WTC11 (cell line): ENCODE measurements at places on chromosomes 5 and 9.

GRCh38 chr5:160486573-160486972 is 64.9 kb downstream of the PTTG1 start:
- no peak overlapping the region for H3K4me3 ChIP-seq
- peaks cover 46% of the 10 kb centered on the region for H3K4me1 ChIP-seq
- no peaks in the 10 kb centered on the region for H3K27me3 ChIP-seq

- peaks cover 13% of the 10 kb centered on the region for H3K4me1 ChIP-seq
- no peak overlapping the region for H3K4me3 ChIP-seq
- no peaks in the 10 kb centered on the region for H3K27me3 ChIP-seq
- H3K27ac ChIP-seq = no peak overlapping the region
- H3K36me3 ChIP-seq = no peaks in the 10 kb centered on the region
Observed at GRCh38 chr9:73531051-73531532, 379.4 kb downstream of the ANXA1 start.

- DNase-seq = no peak
Observed at GRCh38 chr5:154260224-154260927, 69.8 kb downstream of the GALNT10 start.

DNA sequence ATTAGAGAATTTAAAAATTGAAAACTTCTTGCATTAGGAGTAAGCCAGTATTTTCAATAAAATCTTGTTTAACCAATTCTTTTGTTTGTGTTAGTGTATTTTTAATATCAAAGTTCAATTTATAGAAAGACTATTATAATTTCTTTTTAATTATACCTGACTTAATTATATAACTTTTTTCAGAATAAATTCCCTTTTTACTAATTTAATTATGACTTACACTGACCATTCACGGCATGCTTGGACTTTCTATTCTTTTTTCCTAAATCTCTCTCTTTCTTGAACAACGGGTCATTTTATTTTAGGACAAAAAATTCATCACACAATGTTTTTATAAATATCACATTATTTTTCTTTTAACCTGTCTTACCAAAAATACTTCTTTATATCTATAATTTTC is 555.3 kb upstream of the PTGER4 start:
- peaks cover 80% of the 10 kb centered on the region for H3K36me3 ChIP-seq
- no peaks in the 10 kb centered on the region for H3K4me1 ChIP-seq
- H3K4me3 ChIP-seq = no peak overlapping the region
- DNase-seq = no peak
- no peak overlapping the region for H3K27ac ChIP-seq

DNA sequence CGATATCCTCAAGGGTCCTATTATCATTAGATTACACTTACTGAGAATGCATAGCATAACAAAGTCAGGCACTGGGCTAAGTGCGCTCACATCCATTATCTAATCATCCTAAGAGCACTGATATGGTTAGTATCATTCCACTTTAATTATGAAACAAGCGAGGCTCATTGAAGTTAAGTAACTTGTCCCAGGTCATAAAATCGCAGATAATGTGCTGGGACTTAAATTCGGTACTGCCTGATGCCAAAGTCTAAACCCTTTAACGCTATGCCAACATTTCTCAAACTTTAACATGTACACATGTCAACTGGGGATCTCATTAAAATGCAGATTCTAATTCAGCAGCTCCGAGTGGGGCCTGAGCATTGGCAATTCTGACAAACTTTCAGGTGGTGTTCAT is 204.7 kb downstream of the PTTG1 start:
- DNase-seq = no peak
- peaks cover 25% of the 10 kb centered on the region for H3K4me1 ChIP-seq
- H3K27ac ChIP-seq = no peak overlapping the region

DNA sequence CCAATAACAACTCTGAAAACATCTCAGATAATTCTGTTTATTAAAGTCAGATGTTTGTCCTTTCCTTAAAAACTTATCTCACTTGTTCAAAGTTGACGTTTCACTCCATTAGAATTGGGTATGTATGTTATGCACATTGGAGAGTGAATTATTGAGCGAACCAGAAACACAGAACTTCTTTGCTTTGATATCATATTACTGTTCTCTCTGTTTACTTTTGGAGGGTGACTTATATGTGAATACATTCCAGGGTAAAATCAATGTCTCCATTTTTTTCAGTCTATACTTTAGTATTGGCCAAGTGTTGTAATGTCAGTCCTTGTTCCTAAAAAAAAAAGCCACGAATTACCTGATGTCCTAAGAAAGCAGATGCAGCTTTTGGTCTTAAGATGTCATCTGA is 307.4 kb downstream of the CSNK1G3 start:
- no peak overlapping the region for H3K27ac ChIP-seq
- no peaks in the 10 kb centered on the region for H3K27me3 ChIP-seq
- H3K36me3 ChIP-seq = no peaks in the 10 kb centered on the region
- no peak overlapping the region for H3K4me3 ChIP-seq
- H3K4me1 ChIP-seq = peaks cover 21% of the 10 kb centered on the region
- DNase-seq = no peak

GRCh38 chr5:61076626-61077025 is 85.6 kb downstream of the SMIM15 start:
- DNase-seq = no peak
- H3K27me3 ChIP-seq = no peaks in the 10 kb centered on the region

DNA sequence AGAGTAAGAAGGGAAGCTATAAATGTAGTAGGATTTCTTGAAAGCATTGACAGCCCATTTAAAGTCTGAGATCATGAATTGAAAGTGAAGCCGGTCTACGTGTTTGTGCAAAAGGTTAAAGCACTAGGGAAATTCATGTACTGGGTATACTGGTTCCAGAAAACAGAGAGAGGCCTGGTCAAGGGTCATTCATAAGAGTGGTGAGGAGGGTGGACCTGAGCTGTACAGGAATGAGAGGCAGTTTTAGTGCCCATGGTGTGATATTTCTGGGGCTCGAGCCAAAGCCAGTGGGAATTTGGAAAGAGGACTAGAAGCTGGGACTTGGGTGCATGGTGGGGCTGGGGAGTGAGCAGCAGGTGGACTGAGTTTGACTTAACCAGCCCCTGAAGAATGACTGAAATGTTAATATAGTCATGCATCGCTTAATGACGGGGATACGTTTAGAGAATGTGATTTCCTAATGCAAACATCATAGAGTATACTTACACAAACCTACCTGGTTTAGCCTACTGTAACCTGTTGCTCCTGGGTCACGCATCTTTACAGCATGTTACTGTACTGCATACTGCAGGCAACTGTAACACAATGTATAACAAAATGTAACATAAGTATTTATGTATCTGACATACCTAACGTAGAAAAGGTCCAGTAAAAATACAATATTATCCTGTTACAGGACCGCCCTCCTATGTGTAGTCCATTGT is 173.0 kb downstream of the MAST4 start:
- no peak overlapping the region for H3K27ac ChIP-seq
- H3K4me3 ChIP-seq = no peak overlapping the region
- no peak for DNase-seq
- no peaks in the 10 kb centered on the region; the same call in 1 of the 2 replicates for H3K27me3 ChIP-seq

DNA sequence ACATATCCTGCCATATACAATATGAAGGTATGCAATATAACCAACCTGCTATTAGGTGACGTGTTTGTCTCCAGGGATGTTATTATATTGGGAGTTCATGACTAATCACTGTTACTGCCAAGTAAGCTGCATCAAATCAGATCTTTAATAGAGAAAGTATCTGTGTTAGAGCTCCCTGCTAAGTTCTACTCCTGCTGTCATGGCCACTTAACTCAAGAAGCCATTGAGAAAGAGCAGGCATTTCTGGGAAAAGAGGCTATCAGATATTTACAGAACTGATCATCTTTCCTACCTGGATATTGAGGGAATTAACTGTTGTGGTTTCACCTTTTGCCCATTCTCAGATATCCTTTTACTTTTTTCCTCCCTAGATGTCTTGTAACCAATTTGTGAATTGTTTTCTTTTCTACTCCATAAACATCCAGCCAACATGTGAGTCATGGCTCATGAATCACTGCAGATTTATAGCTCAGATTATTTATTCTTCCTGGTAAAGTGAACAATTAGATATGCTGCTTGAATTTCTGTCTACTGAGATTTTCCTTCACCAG is 634.8 kb upstream of the FAM174A start:
- H3K4me3 ChIP-seq = no peak overlapping the region
- H3K4me1 ChIP-seq = no peaks in the 10 kb centered on the region
- no peaks in the 10 kb centered on the region for H3K36me3 ChIP-seq
- no peak overlapping the region for H3K27ac ChIP-seq
- DNase-seq = no peak
- H3K27me3 ChIP-seq = no peaks in the 10 kb centered on the region; the same call in 1 of the 2 replicates

DNA sequence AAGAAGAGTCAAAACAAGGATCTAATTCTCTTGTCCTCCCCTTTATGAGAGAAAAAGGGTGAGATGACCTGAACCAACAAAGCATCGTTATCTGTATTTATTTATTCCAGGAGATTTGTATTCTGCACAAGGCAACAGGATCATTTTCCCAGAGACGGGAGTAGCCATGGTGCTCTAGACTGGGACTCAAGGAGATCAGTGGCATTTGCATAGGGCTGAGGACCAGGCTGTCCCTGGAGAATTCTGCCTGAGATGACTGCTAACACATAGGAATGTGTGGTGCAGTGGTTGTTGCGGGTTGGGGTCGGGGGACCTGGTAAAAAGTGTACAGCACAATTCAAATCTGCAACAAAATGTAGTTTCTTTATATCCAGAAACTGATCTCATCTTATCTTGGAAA is 22.3 kb upstream of the ZNF474 start:
- H3K27me3 ChIP-seq = no peaks in the 10 kb centered on the region
- no peak overlapping the region for H3K27ac ChIP-seq
- DNase-seq = no peak
- H3K4me3 ChIP-seq = no peak overlapping the region
- no peaks in the 10 kb centered on the region for H3K36me3 ChIP-seq

- H3K4me3 ChIP-seq = peak overlapping the region; percentile 87
- H3K36me3 ChIP-seq = no peaks in the 10 kb centered on the region
- H3K27me3 ChIP-seq = peaks cover 78% of the 10 kb centered on the region
- H3K4me1 ChIP-seq = peaks cover 34% of the 10 kb centered on the region
Observed at GRCh38 chr9:2016408-2017330, 1.5 kb downstream of the SMARCA2 start.

DNA sequence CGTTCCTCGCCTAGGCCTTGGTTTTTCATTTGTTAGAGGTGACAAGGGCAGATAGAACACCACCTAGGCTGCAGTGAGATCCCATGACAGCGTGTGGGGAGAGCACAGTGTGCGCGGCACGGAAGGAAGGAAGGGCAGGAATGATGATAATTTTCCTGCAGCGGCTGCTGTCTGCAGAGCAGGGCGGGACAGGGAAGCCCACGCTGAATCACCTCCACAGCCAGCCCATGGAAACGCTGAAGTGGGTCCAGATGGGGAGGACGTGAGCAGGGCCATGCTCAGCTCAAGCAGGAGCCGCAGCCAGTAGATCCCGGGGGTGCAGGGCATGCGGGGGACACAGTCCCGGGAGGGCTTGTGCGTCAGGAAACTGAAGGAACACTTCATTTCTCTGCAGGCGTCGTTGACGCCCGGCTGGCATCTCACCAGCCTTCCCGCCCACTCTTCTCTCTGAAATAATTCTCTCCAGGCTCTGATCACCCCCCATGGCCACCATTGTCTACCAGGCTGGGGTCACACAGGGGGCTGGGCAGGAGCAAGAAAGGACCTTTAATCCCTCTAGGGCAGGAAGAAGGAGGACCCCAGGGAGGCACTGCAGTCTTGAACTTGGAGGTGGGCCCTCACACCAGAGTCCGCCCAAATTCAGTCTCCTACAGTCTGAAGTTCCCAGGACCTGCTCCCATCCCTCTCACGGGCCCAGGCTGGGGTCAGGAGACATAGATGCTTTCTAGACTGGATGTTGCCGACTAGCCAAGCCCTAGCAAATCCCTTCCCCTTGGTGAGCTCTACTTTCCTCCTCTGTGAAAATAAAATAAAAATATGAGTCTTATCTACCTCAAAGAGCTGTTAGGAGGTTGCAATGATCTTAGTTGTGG is 20.9 kb upstream of the SYNPO start:
- peaks cover 20% of the 10 kb centered on the region for H3K27me3 ChIP-seq
- H3K4me3 ChIP-seq = no peak overlapping the region
- no peak for DNase-seq
- H3K4me1 ChIP-seq = peaks cover 14% of the 10 kb centered on the region
- no peaks in the 10 kb centered on the region for H3K36me3 ChIP-seq

GRCh38 chr5:39283231-39283818 is 64.0 kb upstream of the FYB1 start:
- H3K4me3 ChIP-seq = no peak overlapping the region
- DNase-seq = peak; percentile 18
- H3K27ac ChIP-seq = peak overlapping the region; percentile 37; the same call in 1 of the 2 replicates

DNA sequence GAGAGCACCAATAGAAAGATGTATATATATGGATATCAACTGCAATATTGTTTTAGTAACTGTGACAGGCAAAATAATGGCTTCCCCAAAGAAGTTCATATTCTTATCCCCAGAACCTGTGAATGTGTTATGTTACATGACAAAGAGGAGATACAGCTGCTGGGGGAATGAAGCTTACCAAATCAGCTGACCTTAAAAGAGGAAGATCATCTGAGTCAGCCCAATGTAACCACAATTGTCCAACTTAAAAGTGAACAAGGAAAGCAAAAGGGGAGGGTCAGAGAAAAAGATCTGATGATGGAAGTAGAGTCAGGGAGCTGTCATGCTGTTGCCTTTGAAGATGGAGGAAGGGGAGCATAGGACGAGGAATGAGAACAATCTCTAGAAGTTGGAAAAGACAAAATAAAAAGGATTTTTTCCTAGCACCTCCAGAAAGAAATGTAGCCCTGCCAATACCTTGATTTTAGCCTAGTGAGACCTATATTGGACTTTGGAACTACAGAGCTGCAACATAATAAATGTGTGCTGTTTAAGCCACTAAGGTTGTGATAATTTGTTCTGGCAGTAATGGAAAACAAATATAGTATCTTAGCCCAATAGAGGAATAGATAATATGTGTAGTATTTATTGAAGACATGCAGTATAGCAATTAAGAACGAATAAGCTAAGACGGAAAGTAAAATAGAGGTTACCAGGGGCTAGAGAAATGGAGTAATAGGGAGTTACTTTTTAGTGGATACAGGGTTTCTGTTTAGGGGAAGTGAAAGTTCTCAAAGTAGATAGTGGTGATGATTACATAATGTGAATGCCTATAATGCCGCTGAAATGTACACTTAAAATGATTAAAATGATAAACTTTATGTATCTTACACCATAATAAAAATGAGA is 115.9 kb downstream of the PIK3R1 start:
- H3K4me1 ChIP-seq = peaks cover 1% of the 10 kb centered on the region; the same call in 1 of the 2 replicates
- H3K36me3 ChIP-seq = no peaks in the 10 kb centered on the region
- no peak overlapping the region for H3K4me3 ChIP-seq
- H3K27me3 ChIP-seq = no peaks in the 10 kb centered on the region
- DNase-seq = no peak

DNA sequence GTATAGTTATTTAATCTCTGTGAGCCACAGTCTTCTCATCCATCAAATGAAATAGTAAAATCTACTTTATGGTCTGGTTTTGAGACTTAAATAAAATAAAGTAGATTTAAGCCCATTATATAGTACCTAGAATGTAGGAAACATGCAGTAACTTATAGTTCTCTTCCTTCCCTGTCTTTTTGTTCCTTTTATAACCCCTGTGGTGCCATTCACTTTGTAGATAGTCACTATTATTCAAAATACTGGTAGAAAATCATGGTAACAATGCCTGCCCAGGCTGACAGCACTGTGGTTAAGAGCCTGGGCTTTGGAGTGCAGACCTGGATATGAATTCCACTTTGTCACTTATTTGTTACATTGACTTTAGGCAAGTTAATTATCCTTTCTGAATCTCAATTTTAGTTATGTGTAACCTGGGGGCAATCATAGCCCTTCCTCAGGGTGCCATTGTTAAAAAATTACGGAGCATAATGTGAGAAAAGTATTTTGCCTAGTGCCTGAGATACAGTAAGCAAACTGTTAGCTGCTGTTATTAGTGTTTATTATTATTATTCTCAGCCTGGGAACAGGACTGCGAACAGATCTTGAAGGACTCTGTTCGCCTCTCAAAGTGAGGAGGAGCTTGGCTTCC is 100.4 kb downstream of the RALGPS1 start:
- H3K4me1 ChIP-seq = peaks cover 7% of the 10 kb centered on the region
- no peaks in the 10 kb centered on the region; the same call in 1 of the 2 replicates for H3K27me3 ChIP-seq
- no peaks in the 10 kb centered on the region for H3K36me3 ChIP-seq
- DNase-seq = no peak
